Heart left ventricle (tissue), 16 donors: ENCODE measurements at places on chromosomes 3 and 15. TPM values are rescaled to one million over a fixed set of nuclear protein-coding genes. Genes with fewer than 3 reads are reported as not detected.
A peak's percentile ranks its signal among the peaks of the same experiment; 100 is the strongest.

- no peak for DNase-seq
Observed at GRCh38 chr15:25773248-25773647, 89.9 kb downstream of the ATP10A start.

DNA sequence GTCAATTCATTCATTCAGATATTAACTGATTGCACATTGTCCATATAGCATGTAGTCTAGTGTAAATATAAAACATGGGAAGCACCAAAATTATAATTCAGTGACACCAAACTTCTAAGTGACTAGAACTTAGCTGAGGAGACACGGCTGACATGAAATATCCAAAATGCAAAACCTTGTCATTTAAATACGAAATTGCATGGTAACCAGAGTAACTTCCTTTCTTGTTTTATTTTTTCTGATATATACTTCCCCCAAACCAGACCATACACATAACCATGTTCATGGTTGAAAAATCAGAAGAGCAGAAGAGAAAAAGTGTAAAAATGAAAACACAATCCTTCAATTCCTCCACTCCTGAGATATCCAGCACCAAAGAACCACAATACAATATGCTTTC is 38.0 kb downstream of the CBLB start:
- DNase-seq, result no peak

DNA sequence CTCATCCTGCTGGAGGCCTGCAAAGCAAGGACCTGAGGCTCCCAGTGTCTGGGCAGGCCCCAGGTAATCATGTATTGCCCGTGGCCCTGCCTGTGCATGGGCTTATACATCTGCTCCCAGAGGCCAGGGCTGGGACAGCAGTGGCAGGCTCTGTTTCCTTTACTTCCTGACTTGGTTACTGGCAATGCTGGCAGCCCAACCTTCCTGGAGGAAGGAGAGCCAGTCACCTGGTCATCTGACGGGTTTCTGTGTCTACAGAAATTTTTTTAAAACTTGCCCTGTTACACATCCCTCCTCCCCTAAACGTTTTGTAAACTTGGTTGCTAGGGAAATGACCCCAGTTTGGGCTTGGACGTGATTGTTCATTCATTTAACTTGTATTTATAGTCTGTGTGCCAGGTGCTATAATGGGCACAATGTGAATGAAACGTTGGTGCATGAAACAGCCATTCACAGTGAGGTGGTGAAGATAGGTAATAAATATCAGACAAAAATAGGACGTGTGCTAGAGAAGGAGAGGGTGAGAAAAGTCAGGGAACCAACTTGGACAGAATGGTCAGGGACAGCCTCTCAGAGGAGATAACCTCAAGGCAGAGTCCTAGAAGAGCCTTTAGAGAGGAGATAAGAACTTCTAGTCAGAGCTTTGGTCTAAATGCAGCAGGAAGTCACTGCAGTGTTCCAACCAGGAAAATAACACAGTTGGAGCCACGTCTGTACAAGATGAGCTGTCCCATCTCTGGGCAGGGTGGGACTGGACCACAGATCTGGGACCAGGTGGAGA is 14.1 kb downstream of the TEX264 start:
- DNase-seq, result no peak

GRCh38 chr3:166837535-166837934 is 542.6 kb downstream of the ZBBX start:
- no peak for DNase-seq

- peak; percentile 8 for DNase-seq
Observed at GRCh38 chr3:152841131-152841530, 6.2 kb downstream of the P2RY1 start.

GRCh38 chr3:139654637-139655365 is 23.0 kb downstream of the NMNAT3 start:
- DNase-seq, result no peak

GRCh38 chr3:178320456-178321351 is 215.5 kb upstream of the KCNMB2 start:
- DNase-seq, result peak; percentile 65

DNA sequence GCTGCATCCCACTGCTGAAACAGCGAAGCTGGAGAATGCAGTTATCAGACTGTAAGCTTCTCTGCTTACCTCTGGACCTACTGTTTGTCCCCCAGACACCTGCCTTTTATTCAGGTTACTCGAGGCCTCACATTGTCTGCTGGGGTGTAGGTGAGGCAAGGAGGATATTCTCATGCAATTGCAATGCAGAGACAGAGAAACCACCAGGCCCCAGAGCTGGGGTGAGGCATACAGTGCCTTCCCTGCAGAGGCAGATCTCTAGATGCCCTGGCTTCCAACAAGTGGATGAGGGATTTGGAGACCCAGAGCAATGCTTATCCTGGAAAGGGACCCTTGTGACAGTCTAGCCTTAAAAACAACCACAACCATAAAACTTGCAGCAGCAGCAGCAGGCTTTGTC is 263.4 kb upstream of the ST8SIA2 start:
- no peak for DNase-seq

DNA sequence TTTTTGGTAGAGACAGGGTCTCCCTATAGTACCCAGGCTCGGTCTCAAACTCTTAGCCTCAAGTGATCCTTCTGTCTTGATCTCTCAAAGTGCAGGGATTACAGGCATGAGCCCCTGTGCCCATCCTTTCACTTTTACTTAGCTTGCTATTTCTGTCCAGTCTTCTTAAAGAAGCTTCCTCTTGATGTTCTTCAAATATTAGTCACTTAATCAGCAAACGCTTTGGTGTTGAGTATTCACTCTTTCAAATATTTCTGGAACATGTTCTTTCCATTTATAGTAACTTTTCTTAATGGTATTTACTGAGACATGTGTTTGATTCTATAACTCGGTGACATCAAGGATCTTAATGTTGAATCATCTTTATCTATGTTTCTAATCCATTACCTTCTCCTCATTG is 122.1 kb downstream of the CNTN6 start:
- no peak for DNase-seq

GRCh38 chr3:34090876-34091275 is 292.4 kb downstream of the PDCD6IP start:
- no peak for DNase-seq

GRCh38 chr3:16600780-16601536 is 4.3 kb downstream of the DAZL start:
- DNase-seq, result peak; percentile 85

DNA sequence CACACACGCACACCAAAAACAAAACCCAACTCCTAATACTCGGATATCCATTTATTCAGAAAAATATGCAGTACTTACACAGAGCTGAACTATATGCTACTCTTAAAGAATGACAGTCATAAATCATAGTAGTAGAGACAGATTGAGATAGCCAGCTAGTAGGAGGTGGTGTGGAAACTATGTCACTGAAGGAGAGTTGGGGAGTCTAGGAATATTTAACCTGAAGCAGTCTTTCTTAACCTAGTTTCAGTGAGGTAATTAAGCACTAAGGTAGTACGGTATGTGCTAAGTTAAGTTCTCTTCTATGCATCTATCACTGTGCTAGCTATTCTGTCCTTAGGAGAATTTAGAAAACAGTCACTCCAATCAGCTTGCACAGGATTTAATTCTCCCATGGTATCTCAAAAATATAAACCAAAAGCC is 54.2 kb downstream of the ANKRD28 start:
- DNase-seq, result no peak

GRCh38 chr3:124557433-124558232 is 172.6 kb upstream of the UMPS start:
- DNase-seq, result no peak

DNA sequence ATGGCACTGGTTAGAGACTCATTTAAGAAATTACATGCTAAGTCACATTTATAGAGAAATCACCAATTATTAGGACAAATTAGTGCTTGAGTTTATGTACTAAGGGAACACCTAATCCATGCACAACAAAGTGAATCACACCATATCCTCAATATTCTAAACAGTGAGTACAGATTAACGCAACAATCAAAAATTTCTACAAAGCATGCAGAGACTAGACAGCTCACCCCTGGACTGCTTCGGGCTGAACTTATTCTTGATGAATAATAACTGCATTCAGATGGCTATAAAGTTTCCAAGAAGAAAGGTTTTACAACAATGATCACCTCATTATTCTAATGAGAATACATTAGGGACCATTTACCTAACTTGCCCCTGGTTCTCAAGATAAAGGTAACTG is 66.5 kb downstream of the LRRFIP2 start:
- no peak for DNase-seq

- no peak for DNase-seq
Observed at GRCh38 chr3:177731644-177732268, 534.5 kb upstream of the TBL1XR1 start.

The DZIP3 gene
- 21.2 TPM for total RNA-seq

The PYGO1 gene
- 4.0 TPM for total RNA-seq

The SH3BP5 gene
- 6.6 TPM for total RNA-seq

The HGD gene
- total RNA-seq, result not detected

The GLDN gene
- total RNA-seq, result 13.4 TPM

The AVEN gene
- 20.8 TPM for total RNA-seq

The TNNC1 gene
- total RNA-seq, result 7,709 TPM

The TSPAN3 gene
- 148 TPM for total RNA-seq
